ENCODE measurements at places on chromosomes 16 and 17.

- no peak for DNase-seq
These were observed 54.7 kb downstream of the WSCD1 start for GRCh38 chr17:6124856-6125255.

- no peak for DNase-seq
These were observed 36.1 kb downstream of the HIC1 start for GRCh38 chr17:2090804-2091534.

DNA sequence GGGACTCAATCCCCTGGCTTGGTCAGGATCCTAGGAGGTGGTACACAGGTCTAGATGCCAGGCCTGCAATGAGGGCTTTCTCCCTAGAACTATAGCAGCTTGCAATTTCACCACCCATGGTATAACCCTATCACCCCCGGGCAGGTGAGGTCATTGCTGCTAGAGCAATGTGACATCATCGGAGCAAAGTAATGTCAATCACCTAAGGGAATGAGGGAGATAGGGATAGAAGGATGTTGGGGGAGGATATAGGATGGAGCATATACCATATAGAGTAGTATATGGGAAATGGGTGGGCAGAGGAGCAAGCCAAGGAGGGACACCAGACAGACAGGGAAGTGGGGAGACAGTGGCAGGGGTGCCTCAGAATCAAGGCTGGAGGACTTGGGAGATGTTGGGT, 3.3 kb downstream of the KCNH4 start:
- DNase-seq, result no peak

DNA sequence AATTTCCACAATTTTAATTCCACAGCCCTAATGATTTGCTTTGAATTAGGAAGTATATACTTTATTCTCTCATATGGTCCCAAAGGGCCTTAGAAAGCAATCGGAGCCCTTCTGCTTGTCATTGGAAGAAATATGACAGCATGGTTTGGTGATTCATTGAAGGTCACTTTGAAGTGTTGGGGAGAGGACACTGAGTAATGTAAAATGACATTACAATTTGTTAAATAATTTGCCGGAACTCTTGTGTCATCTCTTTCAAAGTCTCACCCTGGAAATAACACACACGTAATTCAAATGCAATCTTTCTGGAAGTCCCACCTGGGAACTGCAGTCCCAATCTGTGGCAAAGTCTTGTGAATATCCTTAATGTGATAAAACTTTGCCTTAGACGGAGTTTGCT, 59.8 kb downstream of the BMERB1 start:
- no peak for DNase-seq

DNA sequence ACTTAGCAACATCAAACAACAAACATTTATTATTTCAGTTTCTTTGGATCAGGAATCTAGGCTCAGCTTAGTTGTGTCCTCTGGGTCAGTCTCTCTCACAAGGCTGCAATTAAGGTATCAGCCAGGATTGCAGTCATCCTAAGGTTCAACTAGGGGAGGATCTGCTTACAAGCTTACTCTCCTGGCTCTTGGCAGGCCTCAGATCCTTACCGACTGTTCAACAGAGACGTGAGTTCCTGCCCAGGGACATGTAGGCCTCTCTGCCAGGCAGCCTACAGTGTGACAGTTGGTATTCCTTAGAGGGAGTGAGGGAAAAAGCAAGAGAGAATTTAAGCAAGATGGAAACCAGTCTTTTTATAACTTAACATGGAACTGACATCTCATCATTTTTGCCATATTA, 294.0 kb downstream of the ZFHX3 start:
- DNase-seq, result no peak

- no peak for DNase-seq
These were observed at the start of gene APOH for GRCh38 chr17:66228887-66229782. Gene APOH (minus strand): TSS chr17:66229415. CDS start chr17:66229379, 36 bp downstream.

GRCh38 chr17:48528936-48529682, 1.7 kb downstream of the HOXB1 start:
- DNase-seq, result no peak

DNA sequence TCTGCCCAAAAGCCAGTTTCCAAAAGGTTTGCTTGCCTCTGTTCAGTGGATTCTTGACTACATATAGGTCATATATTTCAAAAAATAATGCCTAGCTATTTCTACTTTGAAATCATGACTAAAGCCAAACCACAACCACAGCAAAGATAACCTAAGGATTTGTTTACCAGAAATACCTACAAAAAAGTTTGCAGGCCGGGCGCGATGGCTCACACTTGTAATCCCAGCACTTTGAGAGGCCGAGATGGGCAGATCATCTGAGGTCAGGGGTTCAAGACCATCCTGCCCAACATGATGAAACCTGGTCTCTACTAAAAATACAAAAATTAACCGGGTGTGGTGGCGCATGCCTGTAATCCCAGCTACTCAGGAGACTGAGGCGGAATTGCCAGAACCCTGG, 15.2 kb downstream of the CARHSP1 start:
- DNase-seq, result no peak

GRCh38 chr17:64689106-64689505, 27.0 kb upstream of the SMURF2 start:
- DNase-seq, result no peak

DNA sequence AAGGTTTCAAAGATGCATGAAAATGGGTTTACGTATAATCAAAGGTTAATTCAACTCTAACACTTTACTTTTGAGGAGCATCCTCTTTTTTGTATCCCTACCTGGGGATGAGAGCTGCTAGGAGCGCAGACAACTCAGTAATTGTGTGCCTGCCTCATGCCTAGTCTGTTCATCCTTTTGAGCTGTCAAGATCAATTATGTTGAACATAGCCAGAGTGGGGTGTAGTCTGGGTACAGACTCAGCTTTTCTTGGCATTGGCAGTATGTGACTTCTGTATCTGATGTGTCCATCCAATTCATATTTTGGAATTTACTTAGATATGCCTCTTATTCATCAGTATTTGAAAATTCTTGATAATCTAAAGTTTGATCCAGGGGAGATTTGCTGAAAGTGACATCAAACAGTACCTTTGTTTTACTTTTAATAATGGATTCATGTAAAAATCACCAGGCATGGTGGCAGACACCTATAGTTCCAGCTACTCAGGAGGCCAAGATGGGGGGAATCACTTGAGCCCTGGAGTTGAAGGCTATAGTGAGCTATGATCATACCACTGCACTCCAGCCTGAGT, 24.1 kb downstream of the PRKCA start:
- DNase-seq, result no peak

GRCh38 chr17:57567251-57567650, 177.8 kb downstream of the CCDC182 start:
- DNase-seq, result no peak
